Progenitor cell of endocrine pancreas (in vitro differentiated cells): ENCODE measurements at places on chromosomes 11 and 22. TPM values are rescaled to one million over a fixed set of nuclear protein-coding genes. Genes with fewer than 3 reads are reported as not detected.
A peak's percentile ranks its signal among the peaks of the same experiment; 100 is the strongest.

GRCh38 chr11:82732348-82732733 is 1.3 kb downstream of the FAM181B start:
- peaks cover 12% of the 10 kb centered on the region for H3K4me1 ChIP-seq
- no peak for DNase-seq
- H3K27me3 ChIP-seq = peaks cover 9% of the 10 kb centered on the region

HEPN1 gene
- not detected in 2 replicates for total RNA-seq

PHETA2 gene
- total RNA-seq = 5.2 and 6.1 TPM in 2 replicates

DNA sequence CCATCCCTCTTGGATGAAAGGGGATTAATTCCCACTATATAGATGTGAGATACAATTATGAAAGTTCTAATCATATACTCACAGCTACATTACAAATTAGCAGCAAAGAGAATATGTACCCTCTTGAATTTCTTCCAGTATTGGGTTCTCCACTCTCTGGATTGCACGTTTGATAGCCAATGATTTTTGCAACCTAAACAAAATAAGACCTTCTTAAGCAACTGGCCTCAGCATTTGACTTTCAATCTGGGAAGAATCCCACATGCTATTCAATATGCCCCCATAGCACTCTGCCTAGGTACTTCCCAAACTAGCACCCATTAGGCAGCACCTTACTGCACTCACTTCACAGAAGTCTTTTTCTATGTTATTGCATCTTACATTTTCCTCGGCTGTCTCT is 55.8 kb downstream of the ETS1 start:
- H3K36me3 ChIP-seq = no peaks in the 10 kb centered on the region
- H3K27ac ChIP-seq = no peak overlapping the region
- H3K4me3 ChIP-seq = no peak overlapping the region
- no peak for DNase-seq

DNA sequence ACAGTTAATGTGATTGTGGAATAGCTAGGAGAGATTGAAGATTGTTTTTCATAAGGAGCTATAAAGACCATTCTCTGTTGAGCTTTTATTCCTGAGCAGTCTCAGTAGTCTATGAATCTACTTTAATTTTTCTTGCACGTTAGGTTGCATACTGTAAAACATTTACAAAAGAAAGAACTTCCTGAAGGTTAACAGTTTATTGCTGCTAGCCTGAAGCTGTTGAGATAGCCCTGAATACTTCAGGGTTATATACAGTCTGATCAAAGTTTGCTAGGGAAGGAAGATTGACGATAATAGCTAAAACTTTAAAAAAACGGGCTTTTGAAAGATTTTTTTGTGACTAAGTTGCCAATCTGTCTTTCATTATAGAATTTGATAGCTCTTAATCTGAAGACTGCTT is 64.8 kb downstream of the PPP6R3 start:
- H3K36me3 ChIP-seq = peaks cover 34% of the 10 kb centered on the region
- H3K27ac ChIP-seq = no peak overlapping the region
- H3K27me3 ChIP-seq = no peaks in the 10 kb centered on the region
- H3K4me3 ChIP-seq = no peak overlapping the region

GRCh38 chr11:208181-208916 is 841 bp downstream of the RIC8A start:
- peak overlapping the region; percentile 93 for H3K4me3 ChIP-seq
- H3K27me3 ChIP-seq = no peaks in the 10 kb centered on the region
- peak overlapping the region; percentile 99 for H3K27ac ChIP-seq
- DNase-seq = peak; percentile 46

- no peak overlapping the region for H3K27ac ChIP-seq
- H3K4me3 ChIP-seq = no peak overlapping the region
- H3K36me3 ChIP-seq = no peaks in the 10 kb centered on the region
- H3K4me1 ChIP-seq = no peaks in the 10 kb centered on the region
- DNase-seq = no peak
Observed at GRCh38 chr11:1220941-1221721, 1.7 kb upstream of the MUC5B start.

CRYBB3 gene
- 0.49 and 1.0 TPM in 2 replicates for total RNA-seq

MMP1 gene
- total RNA-seq = 0.24 and 1.3 TPM in 2 replicates

CYP2R1 gene
- total RNA-seq = 13.4 and 14.9 TPM in 2 replicates

- no peaks in the 10 kb centered on the region for H3K36me3 ChIP-seq
- peaks cover 44% of the 10 kb centered on the region for H3K27me3 ChIP-seq
- no peak for DNase-seq
- H3K27ac ChIP-seq = no peak overlapping the region
- H3K4me1 ChIP-seq = peaks cover 5% of the 10 kb centered on the region
Observed at GRCh38 chr11:111515591-111515990, 1.0 kb downstream of the HOATZ start.

DNA sequence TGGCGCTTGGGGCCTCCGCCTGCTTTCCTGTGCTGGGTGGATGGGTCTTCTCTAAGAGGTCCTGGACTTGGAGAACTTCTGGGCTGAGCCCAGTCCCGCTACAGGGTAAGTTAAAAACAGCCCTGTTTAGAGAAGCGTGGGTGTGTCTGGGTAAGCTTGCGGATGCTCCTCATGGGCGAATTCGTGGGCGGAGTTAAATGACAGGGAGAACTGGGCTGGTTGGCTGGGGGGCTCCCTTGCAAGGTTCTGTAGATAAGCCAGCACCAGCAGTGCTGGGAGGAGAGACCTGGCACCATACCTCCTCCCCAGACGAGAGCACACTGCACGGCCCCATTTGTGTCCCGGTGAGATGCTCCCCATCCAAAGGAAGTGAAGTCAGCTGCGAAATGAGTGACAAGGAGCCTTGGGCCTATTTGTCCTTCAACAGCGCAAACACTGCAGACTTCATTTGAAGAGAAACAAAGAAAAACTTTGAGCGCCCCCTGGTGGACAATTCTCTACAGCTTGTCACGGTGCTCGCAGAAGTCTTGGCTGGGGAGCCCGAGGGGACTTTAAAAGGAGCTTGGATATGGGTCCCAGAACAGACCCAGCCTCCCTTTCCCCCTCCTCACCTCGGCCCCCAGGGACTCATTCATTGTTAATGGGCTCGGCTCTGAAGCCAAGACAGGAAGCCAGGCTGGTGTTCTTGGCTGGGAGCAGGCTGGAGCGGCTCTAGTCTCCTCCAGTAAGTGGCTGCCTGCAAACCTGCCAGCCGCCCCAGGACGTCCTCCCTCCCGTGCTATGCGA is 39.5 kb downstream of the TP53I11 start:
- H3K4me1 ChIP-seq = peaks cover 5% of the 10 kb centered on the region
- peak; percentile 88 for DNase-seq
- no peak overlapping the region for H3K4me3 ChIP-seq
- no peaks in the 10 kb centered on the region for H3K27me3 ChIP-seq

DNA sequence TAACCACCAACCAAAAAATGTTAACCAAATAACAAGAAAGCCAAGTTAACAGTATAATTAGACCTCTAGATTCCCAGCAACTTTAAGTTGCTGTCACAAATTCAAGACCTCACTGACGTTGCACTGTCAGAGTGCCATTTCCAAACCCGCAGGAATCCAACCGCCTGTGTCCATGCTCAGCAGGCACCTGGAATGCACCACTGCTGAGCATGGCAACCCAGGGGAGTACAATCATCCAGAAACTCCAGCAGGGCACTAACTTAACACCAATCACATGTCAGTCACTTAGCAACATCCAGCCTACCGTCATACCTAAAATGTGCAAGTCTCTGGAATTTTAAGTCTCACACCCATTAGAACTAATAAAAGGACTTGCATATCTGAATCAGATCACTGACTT is 48.8 kb downstream of the SMCO4 start:
- no peak overlapping the region for H3K27ac ChIP-seq

DNA sequence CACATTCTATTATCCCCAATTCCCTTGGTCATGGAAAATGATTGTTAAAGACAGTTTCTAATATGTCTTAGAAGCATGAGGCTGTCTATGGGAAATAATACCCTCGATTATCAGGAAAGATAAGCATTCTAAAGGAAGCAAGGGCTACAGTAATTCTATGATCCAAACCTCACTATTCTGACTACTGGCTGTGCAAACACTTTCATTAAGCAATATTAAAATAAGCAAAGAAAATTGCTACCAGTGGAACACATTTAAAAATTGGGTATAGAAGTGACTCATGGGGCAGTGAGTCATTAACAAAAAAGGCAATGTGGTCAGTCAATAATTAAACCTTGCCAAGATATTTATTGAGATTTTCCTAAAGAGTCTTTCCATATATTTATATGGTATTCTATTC is 1415.2 kb upstream of the TENM4 start:
- DNase-seq = no peak
- no peaks in the 10 kb centered on the region for H3K36me3 ChIP-seq
- no peak overlapping the region for H3K4me3 ChIP-seq
- peaks cover 4% of the 10 kb centered on the region for H3K4me1 ChIP-seq
- H3K27me3 ChIP-seq = no peaks in the 10 kb centered on the region

DNA sequence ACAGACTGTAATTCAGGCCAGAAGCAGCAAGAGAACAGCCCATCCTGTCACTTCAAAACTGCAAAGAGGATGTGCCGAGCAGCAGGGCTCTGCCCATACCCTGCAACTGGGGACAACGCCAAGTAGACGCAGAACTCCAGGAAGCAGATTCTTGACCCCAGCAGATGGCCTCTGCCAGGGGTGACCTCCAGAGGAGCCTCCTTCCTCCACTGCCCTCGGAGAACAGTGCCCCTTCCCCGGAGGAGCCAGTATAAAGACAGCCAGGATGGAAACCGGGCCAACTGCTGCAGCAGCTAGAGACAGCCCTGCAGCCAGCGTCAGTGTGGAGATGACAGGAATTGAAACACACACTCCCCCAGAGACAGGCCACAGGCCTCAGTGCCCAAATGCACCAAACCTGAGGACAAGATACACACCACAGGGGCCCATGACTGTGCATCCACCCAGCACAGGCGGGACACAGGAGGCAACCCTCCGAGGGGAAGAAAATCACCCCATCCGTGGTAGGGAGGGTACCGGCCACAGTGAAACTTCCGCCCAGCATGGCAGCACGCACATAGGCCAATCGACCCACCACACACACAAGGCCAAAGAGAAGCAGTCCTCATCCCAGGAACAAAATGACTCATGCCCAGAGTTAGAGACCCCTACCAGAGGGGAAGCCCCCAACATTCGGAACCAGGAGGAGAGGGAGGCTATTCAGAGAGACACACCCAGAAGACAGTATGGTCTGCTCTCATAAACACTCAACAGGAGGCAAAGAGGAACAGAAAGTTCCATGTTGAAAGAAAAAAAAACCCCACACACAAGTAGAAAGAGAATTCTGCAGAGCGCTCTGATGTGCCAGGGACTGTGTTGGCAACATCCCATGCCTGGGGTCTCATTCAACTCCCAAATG is 5.6 kb downstream of the AHNAK start:
- no peak overlapping the region for H3K4me3 ChIP-seq
- H3K4me1 ChIP-seq = peaks cover 24% of the 10 kb centered on the region
- no peak overlapping the region for H3K27ac ChIP-seq
- H3K27me3 ChIP-seq = peaks cover 30% of the 10 kb centered on the region

- DNase-seq = no peak
- H3K4me1 ChIP-seq = peaks cover 10% of the 10 kb centered on the region
- H3K4me3 ChIP-seq = no peak overlapping the region
- H3K27me3 ChIP-seq = peaks cover 18% of the 10 kb centered on the region
- no peaks in the 10 kb centered on the region for H3K36me3 ChIP-seq
Observed at GRCh38 chr11:95503047-95503446, 272.0 kb upstream of the SESN3 start.

- DNase-seq = no peak
- H3K36me3 ChIP-seq = peaks cover 20% of the 10 kb centered on the region
- no peaks in the 10 kb centered on the region for H3K4me1 ChIP-seq
Observed at GRCh38 chr11:76064192-76064591, 142.1 kb downstream of the WNT11 start.

RBM7 gene
- 46.8 and 54.5 TPM in 2 replicates for total RNA-seq

RAG2 gene
- total RNA-seq = not detected in 2 replicates

AGBL2 gene
- 6.1 and 8.2 TPM in 2 replicates for total RNA-seq

DNA sequence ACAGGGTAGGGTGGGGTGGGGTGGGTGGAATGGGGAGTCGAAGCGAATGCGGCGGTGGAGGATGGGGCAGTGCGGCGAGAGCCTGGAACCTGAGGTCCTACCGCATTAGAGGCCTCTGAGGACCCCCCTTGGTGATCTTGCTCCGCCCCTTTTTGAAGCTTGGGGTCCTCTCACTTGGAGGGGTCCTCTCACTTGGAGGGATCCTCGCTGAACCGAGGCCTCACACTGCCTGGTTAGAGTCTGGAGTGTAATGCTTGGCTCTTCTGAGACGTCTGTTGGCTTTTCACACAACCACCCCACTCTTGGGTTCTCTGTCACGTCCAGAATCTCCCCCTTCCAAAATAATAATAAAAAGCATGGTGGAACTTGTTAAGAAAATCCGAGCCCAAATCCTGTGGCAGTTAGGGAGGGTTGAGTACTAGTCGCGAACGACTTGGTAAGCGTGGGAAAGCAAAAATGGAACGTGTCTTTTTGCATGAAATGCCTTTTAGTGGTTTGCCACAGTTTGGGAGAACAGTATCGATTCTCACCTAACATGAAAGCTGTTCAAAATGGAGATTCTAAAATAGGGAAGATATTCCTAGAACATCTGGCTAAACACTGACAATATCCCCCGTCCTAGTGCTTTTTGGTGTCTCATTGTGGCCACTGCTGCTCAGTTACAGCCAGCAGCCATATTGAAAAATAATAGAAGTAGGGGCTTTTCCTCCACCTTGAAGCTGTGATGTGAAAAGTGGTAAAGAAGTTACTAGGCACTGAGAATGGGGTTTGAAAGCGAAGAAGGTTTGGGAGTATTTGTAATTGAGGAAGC is 822 bp downstream of the RBX1 start:
- peaks cover 12% of the 10 kb centered on the region for H3K4me1 ChIP-seq
- H3K4me3 ChIP-seq = peak overlapping the region; percentile 100
- peaks cover 4% of the 10 kb centered on the region for H3K36me3 ChIP-seq
- H3K27me3 ChIP-seq = no peaks in the 10 kb centered on the region
- DNase-seq = no peak
- peak overlapping the region; percentile 99 for H3K27ac ChIP-seq
